ENCODE measurements at places on chromosomes 2 and 18.

DNA sequence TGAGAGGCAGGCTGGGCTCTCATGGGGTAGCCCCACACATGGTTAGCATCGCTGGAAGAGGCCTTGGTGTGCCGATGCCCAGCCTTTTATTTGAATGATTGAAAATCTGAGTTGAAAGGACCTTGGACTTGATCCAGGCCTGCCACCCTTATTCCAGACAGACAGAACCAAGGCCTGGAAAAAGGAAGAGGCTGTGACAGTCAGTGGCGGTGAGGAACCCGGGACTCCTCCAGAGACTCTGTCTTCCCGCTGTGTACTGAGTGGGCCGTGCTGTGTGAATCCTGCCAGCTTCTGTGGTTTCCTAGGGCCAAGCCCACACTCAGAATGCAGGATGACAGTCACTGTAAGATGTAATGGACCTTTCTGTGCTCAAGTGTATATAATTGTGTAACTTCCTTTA lies 218.5 kb downstream of the LDLRAD4 start:
- DNase-seq: peak; percentile 28

GRCh38 chr2:40227210-40227609 lies 224.7 kb downstream of the SLC8A1 start:
- peak; percentile 58 for DNase-seq

DNA sequence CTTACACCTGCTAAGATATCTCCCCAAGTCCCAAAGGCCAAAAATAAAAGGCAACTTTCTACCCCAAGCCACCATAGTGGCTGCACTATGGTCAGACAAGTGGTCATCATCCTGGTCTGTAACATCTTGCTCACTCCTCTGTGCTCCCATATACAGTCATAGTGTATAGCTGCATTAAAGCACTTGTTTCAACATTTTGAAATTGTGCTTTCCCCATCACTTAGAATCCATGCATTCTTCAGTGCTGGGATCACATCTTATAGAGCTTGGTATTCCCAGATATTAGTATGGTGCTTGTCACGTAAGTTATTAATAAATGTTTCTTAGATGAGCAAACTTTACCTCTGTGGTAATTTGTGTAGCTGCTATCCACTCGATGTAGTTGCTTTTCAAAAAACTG lies 40.4 kb upstream of the CDC42EP3 start:
- DNase-seq: no peak

- no peak for DNase-seq
Observed at GRCh38 chr2:67670747-67671183, 273.6 kb downstream of the ETAA1 start.

DNA sequence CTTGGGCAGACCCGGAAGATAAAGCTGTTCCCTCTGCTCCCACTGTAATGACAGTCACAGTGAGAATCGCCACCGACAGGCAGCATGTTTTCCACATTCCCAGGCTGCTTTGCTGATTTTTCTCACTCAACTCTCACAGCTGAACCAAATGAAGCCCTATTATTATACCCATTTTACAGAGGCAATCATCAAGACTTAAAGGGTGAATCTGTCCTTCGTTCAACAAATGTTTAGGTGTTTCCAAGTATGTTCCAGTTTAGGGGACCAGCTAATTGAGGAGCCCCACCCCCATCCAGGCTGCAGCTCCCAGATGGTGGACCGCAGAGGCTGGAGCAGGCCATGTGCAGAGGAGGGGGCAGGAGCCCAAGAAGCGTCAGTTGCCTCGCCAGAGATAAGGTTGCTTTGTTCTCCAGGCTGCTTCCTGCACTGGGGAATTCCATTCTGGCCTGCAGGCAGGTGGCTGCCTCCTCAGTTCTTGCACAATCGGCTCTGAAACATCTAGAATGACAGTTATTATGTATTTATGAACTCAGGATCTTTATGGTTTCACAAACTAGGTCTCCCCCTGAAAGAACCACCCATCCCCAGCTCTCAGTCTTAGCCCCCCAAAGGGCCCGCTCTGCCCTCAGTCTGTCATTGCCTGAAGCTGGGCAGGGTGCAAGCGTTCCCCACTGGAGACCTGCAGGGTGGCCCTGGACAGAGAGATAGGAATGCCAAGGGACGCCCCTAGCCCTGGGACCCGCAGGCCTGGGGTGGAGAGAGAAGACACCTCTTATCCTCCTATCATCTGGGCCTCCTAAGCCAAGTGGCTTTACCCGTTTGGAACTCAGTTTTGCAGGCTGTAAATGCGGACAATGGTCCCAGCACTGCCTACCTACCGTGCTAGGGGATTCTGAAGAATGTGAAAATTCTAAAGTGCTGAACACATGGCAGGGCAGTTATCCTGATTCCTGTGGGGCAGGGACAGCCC lies 49.1 kb upstream of the MYCN start:
- DNase-seq: no peak

DNA sequence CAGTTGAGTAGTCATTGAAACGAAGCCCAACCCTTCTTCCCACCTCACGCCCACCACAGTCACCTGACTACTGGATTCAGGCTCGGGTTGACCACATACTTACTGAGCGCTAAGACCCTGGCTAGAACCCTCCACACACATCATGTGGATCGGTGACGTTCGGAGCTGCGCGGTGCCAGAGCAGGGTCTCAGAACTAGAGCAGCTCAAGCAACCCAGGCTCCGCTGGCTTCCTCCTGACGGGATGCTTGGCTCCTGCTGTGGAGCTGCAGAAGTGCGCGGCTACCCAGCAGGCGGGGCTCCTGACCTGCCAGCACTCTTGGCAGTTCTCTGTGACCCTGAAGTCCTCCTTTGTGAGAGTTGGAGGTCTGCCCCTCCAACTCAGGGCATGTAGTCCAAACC lies 90.6 kb upstream of the MBOAT2 start:
- DNase-seq: no peak

GRCh38 chr2:217749008-217749407 lies 253.8 kb downstream of the TNS1 start:
- no peak for DNase-seq

DNA sequence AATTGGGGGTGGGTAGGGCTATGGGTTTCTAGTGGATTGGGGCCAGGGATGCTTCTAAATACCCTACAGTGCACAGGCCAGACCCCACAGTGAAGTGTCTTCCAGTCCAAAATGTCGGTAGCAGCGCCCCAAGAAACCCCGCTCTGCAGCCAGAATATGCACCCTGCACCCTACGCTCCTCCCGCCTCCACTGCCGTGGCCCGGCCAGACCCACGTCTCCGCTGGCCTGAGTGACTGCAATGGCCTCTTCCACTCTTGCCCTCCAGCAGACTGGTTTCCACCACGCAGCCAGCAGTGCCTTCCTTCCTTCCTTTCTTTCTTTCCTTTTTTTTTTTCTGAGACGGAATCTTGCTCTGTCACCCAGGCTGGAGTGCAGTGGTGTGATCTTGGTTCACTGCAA lies 91.4 kb upstream of the TAF1B start:
- DNase-seq: no peak

DNA sequence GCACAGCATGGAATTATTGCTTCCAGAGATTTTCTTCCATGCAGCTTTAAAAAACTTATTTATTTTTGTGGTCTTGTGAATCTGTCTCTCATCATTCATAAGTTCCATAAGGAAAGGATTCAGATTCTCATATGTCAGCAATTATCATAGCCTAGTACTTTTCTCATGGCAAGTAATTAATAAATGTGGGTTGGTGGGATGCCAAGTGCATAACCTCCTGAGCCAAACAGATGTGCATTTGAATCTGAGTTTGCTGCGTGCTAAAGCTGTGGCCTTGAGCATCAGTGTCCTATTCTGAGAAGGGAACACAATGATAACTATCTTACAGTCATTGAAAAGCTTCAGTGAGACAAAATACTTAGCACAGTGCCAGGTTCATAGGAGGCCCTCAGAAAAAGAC lies 331.9 kb downstream of the PDE11A start:
- DNase-seq: no peak

DNA sequence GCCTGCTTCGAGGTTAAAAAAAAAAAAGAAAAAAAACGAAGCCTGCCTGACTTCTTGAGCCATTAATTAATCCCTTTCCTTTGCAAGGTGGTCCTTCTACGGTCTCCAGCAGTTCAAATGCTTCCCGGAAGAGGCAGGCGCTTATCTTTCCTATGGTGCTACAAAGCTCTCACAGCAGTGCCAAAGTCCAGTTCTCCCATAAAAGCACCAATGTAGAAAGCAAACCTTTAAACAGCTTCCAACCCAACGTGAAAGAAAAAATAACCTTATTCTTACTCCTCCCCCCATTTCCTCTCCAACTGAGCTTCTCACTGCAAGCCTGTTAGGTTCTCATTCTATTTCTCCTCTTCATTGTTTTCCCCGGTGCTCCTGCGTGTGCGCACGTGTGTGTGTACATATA lies 317.4 kb upstream of the SOX11 start:
- DNase-seq: no peak

- DNase-seq: no peak
Observed at GRCh38 chr2:170586571-170587095, 128.5 kb upstream of the SP5 start.

- DNase-seq: no peak
Observed at GRCh38 chr18:53819671-53820070, 404.8 kb downstream of the MBD2 start.

Measured in NCI-H345 (cell line).